ENCODE measurements at places on chromosomes 2 and 18. TPM values are rescaled to one million over a fixed set of nuclear protein-coding genes. Genes with fewer than 3 reads are reported as not detected.

DNA sequence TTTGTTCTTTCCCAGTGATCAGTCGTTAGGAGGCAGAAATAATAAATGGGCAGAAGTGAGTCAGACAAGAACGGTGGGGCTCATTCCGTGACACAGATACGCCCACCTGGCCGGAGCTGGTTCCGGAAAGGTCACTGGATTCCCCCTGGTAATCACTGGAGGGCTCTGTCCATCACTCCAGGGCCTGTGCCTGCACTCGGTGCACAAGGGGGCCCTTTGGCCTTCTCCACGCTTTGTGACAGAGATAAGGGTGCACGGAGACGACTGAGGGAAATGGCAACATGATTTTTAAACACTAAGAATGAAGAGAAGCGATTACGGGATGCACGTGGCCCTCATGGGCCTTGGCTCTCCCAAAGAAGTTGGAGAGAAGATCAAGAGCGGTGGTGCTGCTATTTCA is 84.4 kb downstream of the PTGR3 start:
- no peak for DNase-seq

GRCh38 chr2:40507432-40507831 is 55.5 kb upstream of the SLC8A1 start:
- no peak for DNase-seq

DNA sequence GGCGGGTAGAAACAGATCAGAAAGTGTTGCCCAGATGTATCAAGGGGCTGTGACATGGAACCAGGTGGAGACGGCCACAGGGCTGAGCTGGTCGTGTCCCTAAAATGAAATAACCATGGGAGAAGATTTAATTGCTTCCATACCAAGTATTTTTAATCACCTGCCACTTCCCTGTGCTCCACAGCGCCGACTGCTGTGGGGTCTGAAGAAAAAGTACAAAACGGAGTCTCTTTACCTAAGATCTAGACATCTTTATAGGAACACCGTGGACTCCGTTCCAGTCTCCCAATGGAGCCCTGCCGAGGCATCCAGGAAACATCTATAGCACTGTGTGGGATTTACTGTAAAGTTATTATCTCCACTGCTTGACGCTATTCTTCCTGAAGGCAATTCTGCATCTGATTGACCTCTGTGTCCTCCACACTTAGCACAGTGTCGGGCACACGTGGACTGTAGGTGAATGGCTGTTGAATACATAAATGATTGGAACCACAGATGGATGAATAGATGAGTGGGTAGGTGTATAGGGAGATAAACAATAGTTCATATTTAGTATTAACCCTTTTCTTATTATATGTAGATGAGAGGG is 21.6 kb upstream of the GYPC start:
- DNase-seq = no peak

Gene SOX11
- total RNA-seq = not detected

DNA sequence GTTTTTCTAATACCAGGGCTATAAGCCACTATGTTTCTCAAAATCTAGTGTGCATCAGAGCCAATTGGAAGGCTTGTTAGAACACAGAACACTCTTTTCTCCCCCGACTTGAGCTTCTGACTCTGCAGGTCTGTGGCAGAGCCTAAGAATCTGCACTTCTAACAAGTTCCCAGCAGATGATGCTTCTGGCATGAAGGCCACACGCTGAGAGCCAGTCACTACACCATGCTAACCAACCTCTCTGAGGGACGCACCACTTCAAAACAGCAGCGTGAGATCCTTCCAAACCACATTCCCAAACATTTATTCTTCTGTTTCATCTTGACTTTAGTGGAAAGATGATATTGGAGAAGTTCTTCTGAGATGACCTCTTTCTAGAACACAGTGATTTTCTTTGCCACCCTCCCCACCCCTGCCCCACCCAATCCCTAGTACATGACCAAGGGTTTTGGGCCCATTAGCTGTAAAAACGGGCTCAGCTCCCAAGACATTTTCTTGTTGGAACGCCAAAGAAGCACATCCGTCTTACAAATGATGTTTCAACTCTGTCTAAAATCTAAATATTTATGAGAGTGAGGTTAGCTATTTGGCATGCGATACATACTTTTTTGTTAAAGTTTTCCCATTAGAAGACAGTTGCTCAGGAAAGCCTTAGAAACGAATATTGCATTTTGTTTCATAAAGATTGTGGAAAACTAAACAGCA is 391.9 kb downstream of the TMEM182 start:
- no peak for DNase-seq

- DNase-seq = peak; percentile 56
Observed at GRCh38 chr2:43218702-43219382, 7.6 kb downstream of the ZFP36L2 start.

DNA sequence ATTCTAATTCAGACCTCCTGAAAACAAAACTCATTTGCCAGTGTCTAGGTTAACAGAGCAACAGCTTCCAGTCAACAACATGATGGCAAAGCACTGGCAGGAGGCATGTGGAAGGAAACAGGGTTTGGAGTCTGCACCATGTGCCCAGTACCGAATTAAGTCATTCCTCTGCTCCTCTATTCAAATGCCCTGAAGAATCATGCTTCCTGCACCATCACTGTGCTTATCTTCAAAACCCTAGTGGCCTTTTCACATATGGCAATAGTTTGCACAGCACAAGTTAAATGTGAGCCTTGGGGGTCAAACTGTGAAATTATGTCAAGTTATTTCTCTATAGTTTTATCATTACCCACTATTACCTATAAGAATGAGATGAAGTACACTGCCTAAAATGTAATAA is 75.4 kb upstream of the GRB14 start:
- no peak for DNase-seq
